ENCODE measurements at places on chromosomes 1 and 21.

DNA sequence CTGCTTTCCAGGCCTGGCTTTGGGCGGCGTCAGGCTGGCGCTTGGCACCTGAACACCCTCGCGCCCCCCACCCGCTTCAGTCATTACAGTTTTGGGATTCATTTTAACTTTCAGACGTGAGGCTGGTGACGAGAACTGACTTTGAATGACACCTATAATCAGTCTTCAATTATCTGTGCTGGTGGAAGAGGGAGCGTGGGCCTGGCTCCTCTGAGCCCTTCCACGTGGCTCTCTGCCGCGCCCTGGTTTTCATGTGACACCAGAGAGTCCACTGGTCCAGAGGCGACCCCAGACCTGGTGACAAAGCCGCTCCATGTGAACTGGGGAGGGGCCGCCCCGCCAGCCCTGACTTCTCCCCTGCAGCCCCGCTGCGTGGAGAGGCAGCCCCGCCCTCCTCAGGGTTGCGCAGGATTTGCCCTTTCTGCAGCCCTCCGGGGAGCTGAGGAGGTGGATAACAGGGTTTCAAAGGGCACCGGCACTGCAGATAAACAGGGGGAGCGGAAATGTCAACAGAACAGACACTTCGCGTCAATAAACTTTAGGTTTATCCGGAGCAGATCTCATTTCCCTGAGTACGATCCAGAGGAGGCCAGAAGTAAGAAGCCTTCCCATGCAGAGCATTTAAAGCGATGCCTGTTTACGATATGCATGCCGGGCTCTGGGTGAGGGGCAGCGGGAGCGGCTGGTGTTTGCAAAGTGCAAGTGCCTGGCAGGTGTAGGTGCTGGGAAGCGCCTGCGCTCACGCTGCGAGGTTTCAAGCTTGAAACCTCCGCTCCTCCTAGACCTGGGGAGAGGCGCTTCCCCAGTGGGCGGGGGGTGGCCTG lies 56.4 kb downstream of the AJAP1 start:
- no peak for DNase-seq

GRCh38 chr1:59674595-59674994 lies 140.2 kb upstream of the HOOK1 start:
- no peak for DNase-seq

GRCh38 chr21:39908265-39908923 lies 41.2 kb downstream of the PCP4 start:
- no peak for DNase-seq

GRCh38 chr1:91476533-91477217 lies 24.0 kb upstream of the CDC7 start:
- DNase-seq, result no peak

DNA sequence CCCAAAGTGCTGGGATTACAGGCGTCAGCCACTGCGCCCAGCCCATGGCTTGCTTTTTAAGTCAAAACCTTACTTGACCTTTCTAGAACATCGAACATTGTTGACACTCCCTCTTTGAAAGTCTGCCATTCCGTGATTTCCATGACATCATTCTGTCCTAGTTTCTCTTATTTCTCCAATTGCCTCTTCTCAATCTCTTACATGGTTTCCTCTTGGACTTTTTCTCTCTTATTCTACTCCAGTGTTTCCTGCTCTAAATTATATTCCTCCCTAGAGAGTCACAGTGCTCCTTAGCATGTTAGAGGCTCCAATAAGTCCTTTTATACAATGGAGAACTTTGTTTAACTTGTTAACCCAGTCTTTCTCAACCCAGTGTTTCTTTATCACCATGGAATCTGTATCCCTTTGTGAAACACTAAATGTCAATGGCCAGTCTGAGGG lies 25.5 kb downstream of the JAM2 start:
- DNase-seq, result no peak

GRCh38 chr1:165426745-165427144 lies 18.2 kb downstream of the RXRG start:
- DNase-seq, result no peak

DNA sequence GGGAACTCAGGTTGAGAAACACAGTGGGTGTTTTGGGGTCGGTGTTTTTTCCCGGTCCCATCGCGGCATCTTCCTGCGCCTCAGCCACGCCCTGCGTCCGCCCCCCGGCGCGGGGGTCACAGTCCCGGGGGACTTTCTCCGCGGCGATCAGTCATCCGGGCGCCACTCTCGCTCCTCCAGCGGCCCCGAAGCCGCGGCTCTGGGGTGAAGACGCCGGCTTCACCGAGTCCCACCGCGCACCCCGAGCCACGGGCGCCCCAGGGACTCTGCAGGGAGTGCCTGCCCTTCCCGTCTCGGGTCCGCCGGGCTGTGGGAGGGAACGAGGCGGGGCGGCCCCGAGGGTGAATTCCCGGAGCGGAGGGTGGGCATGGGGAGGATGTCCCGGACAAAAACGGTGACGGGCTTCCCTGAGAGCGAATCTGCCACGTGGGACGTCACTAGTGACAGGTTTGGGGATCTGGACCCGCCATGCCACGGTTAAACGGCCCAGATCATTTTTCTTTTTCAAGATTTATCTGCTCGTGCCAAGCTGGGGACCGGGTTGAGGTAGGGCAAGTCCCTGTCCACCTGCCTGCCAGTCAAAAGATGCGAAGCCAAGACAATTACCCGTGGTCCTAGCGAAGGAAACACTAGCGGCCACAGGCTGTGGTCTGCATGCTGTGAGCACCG lies 717 bp upstream of the BATF3 start:
- peak; percentile 26 for DNase-seq

GRCh38 chr1:155008015-155008941 lies 5.7 kb downstream of the ZBTB7B start:
- DNase-seq, result no peak

DNA sequence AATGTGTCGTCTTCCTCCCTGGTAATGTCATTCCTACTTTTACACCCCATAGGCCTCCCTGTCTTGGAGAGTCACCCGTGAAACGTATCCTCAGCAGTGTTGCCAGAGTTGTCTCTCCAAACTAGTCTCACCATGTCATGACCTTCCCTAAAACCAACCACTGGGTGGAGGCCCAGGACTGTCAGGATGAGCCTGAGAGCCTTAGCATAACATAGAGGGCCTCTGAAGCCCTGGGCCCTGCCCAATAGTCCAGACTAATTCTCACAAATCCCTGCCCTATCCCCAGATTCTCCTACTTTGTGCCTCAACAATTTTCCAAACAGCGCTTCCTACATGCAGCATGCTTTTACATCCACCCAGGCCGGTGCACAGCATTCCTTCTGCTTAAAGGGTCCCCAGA lies 29.3 kb upstream of the HSD3B1 start:
- no peak for DNase-seq

DNA sequence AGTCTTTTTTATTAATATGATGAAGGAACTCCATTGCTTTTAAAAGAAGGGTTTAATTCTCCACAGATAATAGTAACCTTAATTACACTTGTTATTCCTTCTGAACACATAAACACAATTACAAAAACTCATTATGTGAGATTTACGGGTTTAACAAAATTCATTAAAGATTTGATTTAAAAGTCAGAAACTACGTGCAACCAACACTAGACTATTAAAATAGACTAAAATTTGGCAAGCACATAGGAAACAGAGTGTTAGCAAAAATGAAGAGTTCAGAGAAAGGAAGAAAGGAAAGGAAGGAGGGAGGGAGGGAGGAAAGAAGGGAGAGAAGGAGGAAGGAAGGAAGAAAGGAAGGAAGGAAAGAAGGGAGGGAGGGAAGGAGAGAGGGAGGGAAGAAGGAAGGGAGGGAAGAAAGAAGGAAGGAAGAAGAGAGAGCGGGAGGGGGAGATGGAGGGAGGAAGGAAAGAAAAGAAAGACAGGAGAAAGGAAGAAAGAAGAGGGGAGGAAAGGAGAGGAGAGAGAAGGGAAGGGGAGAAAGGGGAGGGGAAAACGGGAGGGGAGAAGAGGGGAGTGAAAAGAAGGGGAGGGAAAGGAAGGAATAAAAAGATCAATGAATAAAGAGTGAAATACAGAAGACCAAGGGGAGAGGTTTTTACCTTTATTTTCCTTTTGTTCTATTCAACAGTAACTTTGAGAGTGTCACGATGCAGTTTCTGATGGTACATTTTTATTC lies 123.4 kb upstream of the LYPLAL1 start:
- DNase-seq, result no peak

- DNase-seq, result no peak
These were observed 37.0 kb upstream of the PRSS38 start for GRCh38 chr1:227778401-227778947.

GRCh38 chr1:100364697-100365096 lies 12.4 kb downstream of the CDC14A start:
- DNase-seq, result no peak

GRCh38 chr1:47672622-47673021 lies 234.8 kb downstream of the FOXD2 start:
- no peak for DNase-seq

DNA sequence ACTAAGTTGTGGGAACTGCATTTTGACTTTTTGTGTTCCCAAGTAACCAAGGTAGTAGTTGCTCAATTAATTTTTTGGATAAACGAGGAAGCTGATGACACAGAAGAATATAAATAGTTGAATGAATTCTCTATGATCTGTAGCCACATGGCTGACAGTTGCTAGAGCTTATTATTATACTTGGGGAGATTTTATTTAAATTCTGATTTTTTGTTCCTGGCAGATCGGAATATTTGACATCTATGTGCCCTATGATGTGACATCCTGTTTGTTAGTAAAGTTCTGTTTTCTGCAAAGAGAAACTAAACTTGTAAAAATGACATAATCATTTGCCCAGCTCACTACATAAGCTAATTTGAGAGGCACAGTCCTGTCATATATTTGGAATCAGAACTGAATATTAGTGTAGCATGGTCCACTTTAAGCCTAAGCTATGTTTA lies 9.7 kb upstream of the LYST start:
- no peak for DNase-seq

- no peak for DNase-seq
These were observed 18.1 kb downstream of the SON start for GRCh38 chr21:33560965-33561364.

- no peak for DNase-seq
These were observed 12.8 kb upstream of the PHC2 start for GRCh38 chr1:33443705-33444180.

Measured in amygdala (tissue), 56 donors.